ENCODE measurements at places on chromosomes 16 and 17.

DNA sequence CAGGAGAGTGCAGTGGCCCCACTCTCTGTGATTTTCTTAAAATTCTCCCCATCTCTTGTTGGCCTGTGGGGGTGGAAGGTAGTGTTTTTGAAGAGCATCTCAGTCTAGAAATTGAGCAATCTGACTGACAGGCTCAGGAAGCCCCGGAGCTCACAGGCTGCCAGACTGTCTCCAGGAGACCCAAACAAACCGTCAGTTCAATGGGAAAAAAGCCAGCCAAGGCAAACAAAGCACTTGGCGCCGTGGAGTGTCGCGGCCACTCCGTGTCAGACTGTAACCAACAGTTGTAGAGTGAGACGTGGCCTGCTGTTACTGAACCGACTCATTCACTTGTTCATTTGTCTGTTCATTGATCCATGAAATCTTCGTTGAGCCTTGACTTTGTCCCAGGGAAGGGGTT is 33.7 kb downstream of the RGS9 start:
- DNase-seq: no peak

DNA sequence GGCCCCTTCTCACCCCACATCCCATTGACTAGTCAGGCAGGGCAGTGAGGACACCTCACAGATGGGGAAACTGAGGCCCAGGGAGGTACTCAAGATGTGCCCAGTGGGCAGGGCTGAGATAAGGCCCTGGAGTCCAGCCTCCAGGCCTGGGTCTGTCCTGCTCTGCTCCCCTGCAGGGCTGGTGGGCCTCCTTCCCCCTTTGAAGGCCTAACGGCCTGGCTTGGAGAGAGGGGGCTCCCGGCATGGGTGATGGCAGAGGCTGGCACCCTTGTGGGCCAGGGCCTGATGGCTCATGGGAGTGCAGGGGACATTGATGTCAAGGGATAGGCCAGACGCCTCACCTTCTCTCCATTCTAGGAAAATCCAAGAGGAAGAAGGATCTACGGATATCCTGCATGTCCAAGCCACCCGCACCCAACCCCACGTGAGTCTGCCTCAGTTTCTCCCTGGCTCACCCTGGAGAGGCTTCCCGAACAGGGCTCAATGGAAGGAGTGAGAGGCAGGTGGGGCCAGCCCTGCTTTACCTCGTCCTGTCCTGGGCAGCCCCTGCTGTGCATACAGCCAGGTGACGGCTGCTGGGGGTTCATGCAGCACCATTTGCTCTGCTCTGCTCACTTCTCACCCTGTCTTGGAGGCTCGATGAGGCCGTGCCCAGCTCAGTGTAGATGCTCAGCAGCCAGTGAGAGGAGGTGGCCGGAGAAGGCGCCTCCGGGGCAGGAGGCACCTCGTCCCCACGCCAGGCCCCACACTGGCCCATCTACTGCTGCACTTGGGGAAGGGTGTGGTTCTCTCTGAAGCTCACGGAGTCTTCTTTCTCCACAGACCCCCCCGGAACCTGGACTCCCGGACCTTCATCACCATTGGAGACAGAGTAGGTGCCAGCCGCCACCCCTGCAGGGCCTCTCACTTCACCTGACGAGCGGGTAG is 13.8 kb downstream of the MAP2K3 start:
- no peak for DNase-seq

- no peak for DNase-seq
These were observed 38.6 kb upstream of the BRD7 start for GRCh38 chr16:50407351-50407750.

- no peak for DNase-seq
These were observed 681.4 kb upstream of the KIF2B start for GRCh38 chr17:53141280-53141679.

DNA sequence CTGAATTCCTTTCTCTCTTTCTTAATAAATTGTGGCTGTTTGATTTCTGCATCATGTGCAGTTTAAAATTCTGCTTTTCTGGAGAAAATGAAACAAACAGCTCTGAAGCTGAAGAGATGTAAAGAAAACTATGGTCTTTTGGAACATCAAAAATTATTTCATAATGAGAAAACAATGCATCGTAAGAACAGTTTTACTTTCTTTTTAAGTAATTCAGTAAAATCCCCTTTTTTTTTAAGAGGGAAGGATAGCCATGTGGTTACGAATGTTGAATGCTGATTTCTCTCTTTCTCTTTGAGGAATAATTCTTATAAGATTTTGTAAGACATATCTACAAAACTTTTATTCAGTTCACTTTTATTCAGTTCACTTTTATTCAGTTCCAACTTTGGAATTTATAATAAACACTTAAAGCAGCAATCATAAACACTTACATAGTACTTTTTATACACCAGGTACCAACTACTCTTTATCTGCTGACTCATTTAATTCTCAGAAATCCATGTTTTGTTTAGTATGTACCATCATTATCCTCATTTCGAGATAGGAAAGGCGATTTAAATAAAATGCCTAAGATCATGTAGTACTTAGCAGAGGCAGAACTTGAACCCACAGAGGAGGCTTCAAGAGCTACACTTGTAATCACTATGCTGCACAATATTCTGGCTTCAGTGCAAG is 26.6 kb downstream of the CNTNAP4 start:
- DNase-seq: no peak
